Smooth muscle cell of the brain vasculature (primary cell): ENCODE measurements at places on chromosomes 1 and 21.

DNA sequence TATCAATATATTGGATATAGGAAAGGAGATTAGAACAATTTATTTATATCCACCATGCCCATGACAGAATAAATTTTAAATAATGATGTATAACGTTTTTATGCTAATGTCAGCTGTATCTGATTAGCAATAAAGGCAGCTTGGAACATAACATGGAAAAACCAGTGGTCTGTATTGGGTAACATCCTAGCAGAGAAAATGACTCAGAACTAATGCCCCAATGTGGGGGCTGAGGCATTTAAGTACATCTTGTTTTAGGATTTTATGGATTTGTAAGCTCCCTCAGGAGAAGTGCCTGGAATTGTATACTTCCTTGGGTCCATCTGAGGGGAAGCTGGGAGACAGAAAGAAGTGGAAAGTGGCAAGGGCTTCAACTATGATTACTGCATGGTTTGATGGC lies 82.3 kb downstream of the HMCN1 start:
- DNase-seq: no peak

DNA sequence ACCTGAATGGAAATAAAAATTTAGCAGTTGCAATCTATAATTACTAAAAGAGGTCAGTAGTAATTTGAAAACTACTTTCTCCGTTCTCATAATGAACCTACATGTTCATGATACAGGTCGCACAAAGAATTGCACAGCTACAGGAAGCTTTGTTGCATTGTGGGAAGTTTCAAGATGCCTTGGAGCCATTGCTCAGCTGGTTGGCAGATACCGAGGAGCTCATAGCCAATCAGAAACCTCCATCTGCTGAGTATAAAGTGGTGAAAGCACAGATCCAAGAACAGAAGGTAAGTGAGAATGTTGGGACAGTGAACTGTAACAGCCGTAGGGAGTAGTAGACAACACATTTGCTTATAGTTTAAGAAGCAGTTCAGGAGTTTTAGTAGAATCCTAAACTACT lies 68.8 kb upstream of the BMP8A start:
- DNase-seq: no peak

- no peak for DNase-seq
These were observed 33.1 kb upstream of the DMBX1 start for GRCh38 chr1:46456411-46456963.

DNA sequence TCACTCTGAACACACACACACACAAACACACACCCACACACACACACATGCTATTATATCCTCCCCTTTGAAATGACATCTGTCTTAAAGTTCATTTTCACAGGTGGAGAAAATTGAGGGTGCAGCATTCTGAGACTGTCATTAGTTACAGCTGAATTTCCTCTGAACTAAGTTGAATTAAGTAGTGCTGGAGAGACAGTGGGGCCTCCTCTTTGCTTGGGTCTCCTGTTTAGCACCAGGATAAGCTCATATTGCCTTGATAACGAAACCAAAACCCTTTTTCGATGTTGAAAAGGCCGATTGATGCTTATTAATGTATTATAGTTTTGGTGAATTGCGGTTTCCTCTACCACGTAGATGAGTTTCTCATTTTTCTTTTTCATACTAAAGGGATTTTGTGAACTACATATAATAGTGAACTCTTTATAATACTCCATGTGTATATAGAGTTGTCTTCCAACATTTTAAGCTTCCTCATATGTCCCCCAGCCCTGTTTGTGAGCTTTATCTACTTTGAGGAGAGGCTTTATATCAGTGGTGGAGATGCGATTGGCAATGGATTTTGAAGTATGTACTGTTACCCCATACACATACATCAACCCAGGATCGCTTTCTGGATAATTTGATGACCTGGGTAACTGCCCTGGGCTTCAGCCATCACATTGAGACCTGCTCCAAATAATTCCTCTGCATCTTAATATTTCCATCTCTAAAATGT lies 17.4 kb downstream of the DYNLT5 start:
- DNase-seq: no peak

GRCh38 chr1:14936815-14937214 lies 216.7 kb upstream of the TMEM51 start:
- no peak for DNase-seq

DNA sequence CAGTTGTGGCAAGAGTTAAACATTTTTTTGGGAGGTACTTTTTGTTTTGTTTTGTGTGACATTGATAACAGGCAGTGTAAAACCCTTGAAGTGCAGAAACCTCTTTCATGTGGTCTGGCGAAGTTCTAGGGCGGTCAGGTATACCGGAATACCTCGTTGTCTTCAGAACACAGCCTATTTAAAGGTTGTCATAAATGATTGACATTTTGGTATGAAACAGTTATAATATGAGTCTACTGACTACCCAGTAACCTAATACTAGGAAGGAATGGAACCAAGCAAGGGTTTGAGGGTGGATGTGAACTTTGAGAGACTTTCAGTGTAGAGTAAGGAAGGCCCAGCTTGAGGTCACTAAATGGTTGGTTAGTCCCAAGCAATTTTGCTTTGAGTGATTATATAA lies 40.5 kb downstream of the PATJ start:
- no peak for DNase-seq

DNA sequence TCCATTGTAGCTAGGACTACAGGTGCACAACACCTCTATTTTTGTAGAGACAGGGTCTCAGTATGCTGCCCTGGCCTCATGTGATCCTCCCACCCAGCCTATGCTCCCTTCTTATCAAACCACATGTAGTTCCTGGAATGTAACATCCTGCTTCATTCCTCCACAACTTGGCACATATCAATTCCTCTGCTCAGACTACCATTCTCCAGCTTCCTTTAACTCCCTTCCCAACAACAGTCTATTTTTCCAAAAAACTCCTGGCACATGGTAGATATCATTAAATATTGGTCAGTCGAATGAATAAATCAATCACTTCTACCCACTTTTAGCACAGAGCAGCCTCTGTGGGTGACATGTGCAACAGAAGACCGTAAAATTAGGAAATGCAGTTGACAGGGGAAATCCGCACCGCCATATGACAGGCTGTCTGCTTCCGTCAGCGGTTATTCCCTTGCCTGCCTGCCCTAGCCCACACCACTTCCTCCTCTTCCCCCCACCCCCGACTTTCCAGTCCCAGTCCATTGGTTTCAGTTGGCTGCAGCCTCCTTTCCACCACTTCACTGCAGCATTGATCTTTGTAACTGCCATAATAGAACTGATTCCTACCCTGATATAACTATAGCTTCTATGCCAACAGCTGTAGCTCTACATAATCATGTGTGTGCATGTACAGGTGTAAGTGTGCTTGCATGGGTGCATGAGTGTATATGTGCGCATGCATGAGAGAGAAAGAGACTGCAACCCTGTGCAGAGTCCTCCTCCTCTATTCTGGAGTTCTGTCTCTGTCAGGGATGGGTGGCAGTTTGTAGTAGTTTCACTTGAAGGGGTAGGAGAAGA lies 6.8 kb upstream of the AKR1A1 start:
- DNase-seq: no peak

GRCh38 chr21:15774590-15774989 lies 44.8 kb downstream of the USP25 start:
- no peak for DNase-seq

DNA sequence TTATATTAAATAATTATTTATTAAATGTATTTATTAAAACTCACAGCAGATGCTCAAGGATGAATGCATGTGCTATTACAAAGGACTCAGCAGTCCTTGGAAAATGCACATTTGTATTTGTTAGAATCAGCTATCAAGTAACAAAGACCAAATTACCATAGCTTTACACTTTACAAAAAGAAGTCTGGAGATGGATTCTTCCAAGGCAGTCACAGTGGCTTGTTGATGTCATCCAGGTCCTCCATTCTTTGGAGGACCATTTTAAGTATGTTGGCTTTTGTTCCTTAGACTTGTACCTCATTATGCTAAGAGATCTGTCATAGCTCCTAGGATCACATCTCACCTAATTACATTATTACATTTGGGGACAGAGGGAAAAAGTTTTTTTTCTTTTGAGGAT lies 63.4 kb downstream of the NTMT2 start:
- DNase-seq: no peak

DNA sequence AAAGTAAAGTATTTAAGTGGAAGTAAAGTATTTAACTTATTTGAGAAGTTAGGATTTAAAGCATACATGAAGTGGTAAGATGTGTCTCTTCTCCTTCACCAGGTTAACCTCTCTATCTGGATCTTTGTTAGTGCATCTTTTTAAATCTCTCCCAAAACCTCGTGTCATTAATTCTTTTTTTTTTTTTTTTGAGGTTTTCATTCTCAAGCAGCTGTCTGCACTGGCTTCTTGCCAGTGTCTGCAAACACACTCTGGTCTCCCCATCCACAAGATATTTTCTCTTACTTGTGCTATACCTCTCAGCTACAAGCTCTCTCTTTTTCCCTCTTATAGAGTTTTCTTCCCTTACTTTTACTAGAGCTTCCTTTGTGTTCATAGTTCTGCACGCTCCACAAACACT lies 49.0 kb downstream of the CLDN17 start:
- no peak for DNase-seq

- no peak for DNase-seq
These were observed 322.6 kb downstream of the SMYD3 start for GRCh38 chr1:246184503-246184902.

- DNase-seq: no peak
These were observed 38.3 kb upstream of the NRDC start for GRCh38 chr1:51916587-51917405.

DNA sequence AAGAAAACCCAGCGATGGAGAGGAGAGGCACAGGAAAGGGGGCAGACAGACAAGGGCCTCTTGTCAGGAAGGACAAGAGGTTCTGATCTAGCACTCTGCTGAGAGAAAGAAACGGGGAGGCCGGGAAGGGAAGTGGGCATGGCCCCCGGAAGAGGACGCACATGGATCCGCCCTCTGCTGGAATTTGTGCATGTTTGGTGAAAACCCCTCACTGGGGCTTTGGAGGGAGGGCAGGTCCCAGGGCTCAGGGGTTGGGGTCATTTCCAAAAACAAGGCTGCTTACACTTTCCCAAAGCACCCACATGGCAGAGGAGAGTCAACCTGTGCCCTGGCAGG lies 32.4 kb upstream of the ECE1 start:
- DNase-seq: no peak

DNA sequence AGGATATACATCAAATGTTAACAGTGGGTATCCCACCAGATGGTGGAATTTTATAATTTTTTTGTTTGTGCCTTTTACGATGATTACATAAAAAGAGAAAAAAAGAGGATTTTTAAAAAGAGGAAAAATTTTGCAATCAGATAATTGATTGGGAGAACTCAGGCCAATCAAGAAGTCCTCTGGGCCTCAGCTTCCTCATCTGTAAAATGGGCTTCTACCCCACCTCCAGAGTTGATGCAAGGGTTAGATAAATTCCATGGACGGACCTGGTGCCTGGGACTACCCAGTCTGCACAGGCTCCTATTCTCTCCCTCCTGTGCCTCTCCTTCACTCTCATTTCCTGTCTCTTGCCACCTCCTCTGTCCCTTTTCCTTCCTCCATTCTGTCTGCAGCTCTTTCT lies 88.9 kb downstream of the TRABD2B start:
- DNase-seq: no peak

DNA sequence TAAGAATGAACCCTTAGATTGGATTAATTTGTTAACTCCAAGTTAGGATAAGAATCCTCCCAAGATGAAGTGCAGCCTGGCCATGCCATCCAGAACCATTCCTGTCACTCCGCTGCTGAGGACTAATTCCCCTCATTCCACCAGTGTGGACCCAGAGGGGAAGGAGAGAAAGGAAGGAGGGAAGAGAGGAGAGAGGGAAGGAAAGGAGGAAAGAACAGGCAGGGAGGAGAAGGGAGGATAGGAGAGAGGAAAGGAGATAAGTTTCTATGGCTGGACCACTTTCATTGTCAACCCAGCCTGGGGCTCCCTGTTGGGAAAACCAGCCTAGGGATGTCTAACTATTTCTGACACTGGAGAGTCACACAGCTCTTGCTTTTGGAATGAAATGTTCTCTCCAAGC lies 4.7 kb downstream of the MRAP start:
- no peak for DNase-seq

DNA sequence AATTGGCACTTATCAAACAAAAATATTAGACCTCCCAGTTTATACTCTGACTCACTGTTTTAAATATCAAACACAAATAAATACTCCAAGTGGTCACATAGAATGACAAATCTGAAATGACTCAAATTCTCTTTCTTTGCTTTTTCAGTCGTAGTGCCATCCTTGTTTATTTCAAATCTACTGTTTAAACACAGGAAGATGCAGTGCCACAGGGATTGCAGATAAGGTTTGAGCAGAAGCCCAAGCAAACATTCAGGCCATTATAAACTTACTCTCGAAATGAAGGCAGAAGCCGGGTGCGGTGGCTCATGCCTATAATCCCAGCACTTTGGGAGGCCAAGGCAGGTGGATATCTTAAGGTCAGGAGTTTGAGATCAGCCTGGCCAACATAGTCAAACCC lies 255.4 kb upstream of the PLXNA2 start:
- no peak for DNase-seq

GRCh38 chr1:198967566-198967965 lies 328.7 kb downstream of the PTPRC start:
- DNase-seq: no peak
